NCI-H1105 (cell line): ENCODE measurements at places on chromosomes 12 and 14.
A peak's percentile ranks its signal among the peaks of the same experiment; 100 is the strongest.

DNA sequence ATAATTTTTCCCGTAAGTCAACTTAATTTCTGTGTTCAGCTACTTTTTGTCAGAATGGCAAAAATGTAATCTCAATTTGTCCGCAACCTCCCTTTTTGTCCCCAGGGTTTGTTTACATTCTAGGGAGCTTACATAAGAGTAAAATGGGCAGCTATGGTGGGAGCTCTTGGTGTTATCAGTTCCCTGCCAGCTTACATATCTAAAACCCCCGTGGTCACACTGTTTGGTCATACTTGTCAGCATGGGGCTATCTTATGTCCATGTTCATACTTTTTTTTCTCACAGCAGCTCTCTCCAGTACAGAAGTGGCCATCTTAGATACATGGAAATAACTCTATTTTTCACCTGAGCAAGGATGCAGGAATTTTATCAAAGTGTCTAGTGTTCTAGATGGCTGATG, 16.7 kb downstream of the SLCO1C1 start:
- no peak for DNase-seq

- no peak for DNase-seq
Measured at GRCh38 chr12:49632401-49632800, 9.0 kb downstream of the PRPF40B start.

DNA sequence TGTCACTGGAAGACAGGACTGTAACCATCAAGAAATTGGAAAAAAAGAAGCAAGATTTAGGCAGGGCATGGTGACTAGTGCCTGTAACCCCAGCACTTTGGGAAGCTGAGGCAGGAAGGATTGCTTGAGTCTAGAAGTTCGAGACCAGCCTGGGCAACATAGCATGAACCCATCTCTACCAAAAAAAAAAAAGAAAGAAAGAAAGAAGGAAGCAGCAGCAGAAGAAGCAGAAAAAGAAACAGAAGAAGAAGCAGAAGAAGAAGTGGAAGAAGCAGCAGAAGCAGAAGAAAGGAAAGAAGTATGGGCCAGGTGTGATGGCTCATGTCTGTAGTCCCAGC, 30.5 kb upstream of the LGALS3 start:
- no peak for DNase-seq

DNA sequence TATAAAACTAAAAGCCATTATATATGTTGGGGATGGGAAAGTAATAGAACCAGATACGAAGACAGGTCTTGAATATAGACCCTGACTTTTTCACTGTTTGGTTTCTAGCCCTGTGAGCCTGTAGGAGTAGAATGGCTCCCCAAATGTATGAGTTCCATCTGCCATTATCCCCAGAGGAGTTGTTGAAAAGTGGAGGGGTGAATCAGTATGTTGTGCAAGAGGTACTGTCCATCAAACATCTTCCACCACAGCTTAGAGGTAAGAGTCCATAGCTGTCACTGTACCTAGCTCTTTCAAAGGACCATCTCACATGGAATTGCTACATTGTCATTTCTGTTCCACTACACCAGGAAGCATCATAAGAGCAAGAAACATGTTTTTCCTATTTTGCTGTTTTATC, 1.1 kb downstream of the NCAPD2 start:
- DNase-seq, result no peak

DNA sequence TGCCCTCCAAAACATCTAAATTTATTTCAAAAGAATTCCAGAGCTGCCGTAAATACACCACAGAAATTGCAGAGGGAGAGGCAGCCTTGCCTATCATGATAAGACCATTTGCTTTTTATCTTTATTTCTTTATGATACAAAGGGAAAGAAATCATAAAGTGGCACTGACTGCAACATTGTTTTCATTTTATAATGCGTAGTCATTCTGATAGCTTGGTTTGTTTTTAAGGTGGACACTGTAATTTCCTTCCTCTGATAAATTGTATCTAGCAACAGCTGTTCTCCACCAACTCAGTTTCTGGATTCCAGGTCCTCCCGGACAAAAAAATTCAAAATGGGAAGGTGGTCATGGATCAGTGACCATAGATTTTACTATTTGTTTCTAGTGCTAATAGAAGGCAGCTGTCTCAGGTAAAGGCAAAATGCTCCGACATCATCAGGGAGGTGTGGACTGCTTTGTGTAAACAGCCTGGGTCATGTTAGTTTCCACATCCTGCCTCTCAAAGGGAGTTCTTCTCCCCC, 623 bp upstream of the TSPAN8 start:
- peak; percentile 79 for DNase-seq
